ENCODE measurements at places on chromosomes 6 and 20. TPM values are rescaled to one million over a fixed set of nuclear protein-coding genes. Genes with fewer than 3 reads are reported as not detected.

The NKAPL gene
- total RNA-seq, result 1.1 TPM

The ADGRF1 gene
- 4.0 TPM for total RNA-seq

The OR12D3 gene
- not detected for total RNA-seq

The PI16 gene
- total RNA-seq, result 1.7 TPM

The COQ3 gene
- total RNA-seq, result 2.8 TPM

The DEF6 gene
- total RNA-seq, result 11.2 TPM

The ABHD12 gene
- total RNA-seq, result 58.1 TPM

The GPX5 gene
- total RNA-seq, result not detected

The TRIM38 gene
- 12.7 TPM for total RNA-seq

The ASIP gene
- not detected for total RNA-seq

The NTSR1 gene
- 1.1 TPM for total RNA-seq

The SRSF12 gene
- 4.0 TPM for total RNA-seq

The ENPP5 gene
- 19.2 TPM for total RNA-seq

The TBX18 gene
- 0.25 TPM for total RNA-seq

The FAM83C gene
- not detected for total RNA-seq

The BMP7 gene
- total RNA-seq, result 10.3 TPM

Data from lung (tissue), 17 donors.